Adrenal gland (tissue), 19 donors: ENCODE measurements at places on chromosomes 2 and 18. TPM values are rescaled to one million over a fixed set of nuclear protein-coding genes. Genes with fewer than 3 reads are reported as not detected.

The TRIM43 gene
- not detected for polyA plus RNA-seq

The RIT2 gene
- polyA plus RNA-seq = 0.99 TPM

The CCL20 gene
- polyA plus RNA-seq = 0.80 TPM

The KYNU gene
- 4.5 TPM for polyA plus RNA-seq

The GAREM1 gene
- 3.5 TPM for polyA plus RNA-seq

The PARD6G gene
- 2.4 TPM for polyA plus RNA-seq

The SERTAD2 gene
- polyA plus RNA-seq = 5.1 TPM

The ALPG gene
- polyA plus RNA-seq = not detected

The CGREF1 gene
- polyA plus RNA-seq = 2.0 TPM

The ERICH2 gene
- 1.7 TPM for polyA plus RNA-seq

The SPATA3 gene
- not detected for polyA plus RNA-seq

The PLEK gene
- 12.2 TPM for polyA plus RNA-seq

The ZNF521 gene
- polyA plus RNA-seq = 3.7 TPM
